ENCODE measurements at places on chromosomes 7 and 10.

DNA sequence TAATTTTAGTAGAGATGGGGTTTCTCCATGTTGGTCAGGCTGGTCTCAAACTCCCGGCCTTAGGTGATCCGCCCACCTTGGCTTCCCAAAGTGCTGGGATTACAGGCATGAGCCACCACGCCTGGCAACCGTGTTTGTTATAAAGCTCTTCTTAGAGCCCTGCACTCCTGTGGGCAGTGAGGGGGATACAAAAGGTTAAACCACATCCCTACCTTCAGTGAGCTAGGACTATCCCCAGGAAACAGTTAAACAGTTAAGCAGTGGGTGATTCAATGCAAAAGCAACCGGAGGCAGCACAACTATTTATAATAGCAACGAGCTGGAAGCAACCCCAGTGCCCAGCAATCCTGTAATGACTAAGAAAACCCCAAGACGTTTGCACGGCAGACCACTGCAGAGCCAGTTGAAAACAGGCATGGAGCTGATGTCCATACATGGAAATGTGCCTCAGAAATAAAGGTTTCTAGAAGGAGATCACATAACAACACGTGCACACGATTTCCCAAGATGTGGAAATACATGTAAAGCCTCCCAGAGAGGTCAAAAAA lies 107.2 kb upstream of the LYZL2 start:
- no peaks in the 10 kb centered on the region for H3K27me3 ChIP-seq
- DNase-seq, result no peak
- no peak overlapping the region for H3K4me3 ChIP-seq
- H3K36me3 ChIP-seq, result no peaks in the 10 kb centered on the region

DNA sequence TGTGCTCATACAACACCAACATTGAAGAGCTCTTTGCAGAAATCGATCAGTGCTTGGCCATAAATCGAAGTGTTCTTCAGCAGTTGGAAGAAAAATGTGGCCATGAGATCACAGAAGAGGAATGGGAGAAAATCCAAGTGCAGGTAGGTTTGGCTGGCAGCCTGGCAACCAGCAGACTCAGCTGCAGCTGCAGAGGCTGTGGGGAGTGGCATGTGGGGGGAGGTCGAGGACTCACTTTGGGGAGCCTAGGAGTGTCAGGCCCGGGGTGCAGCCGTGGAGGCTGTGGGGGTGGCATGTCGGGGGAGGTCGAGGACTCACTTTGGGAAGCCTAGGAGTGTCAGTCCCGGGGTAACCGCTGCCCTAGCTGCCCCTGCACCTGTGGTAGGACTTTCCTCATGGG lies 35.1 kb downstream of the RNF32 start:
- H3K27me3 ChIP-seq, result no peaks in the 10 kb centered on the region
- H3K4me3 ChIP-seq, result no peak overlapping the region
- H3K27ac ChIP-seq, result no peak overlapping the region
- no peak for DNase-seq
- H3K36me3 ChIP-seq, result no peaks in the 10 kb centered on the region

DNA sequence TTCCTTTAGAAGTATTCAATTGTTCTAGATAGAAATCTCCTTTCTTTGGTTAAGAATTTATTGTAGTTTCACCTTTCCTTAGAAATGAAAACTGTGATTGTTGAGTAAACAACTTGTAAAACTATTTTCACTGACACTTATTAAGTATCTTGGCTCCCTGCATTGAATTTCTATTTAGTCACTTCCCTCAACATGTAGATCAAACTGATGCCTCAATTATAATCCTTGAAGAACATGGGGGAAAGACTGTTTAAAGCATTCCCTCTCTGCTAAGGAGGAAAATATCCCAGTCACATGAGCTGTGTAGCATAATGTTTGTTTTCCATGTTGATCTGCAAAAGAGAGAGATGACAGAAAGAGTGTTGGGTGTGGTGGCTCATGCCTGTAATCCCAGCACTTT lies 99.7 kb downstream of the PDE1C start:
- no peak overlapping the region for H3K4me3 ChIP-seq
- H3K4me1 ChIP-seq, result no peaks in the 10 kb centered on the region
- no peaks in the 10 kb centered on the region for H3K36me3 ChIP-seq
- no peak for DNase-seq

DNA sequence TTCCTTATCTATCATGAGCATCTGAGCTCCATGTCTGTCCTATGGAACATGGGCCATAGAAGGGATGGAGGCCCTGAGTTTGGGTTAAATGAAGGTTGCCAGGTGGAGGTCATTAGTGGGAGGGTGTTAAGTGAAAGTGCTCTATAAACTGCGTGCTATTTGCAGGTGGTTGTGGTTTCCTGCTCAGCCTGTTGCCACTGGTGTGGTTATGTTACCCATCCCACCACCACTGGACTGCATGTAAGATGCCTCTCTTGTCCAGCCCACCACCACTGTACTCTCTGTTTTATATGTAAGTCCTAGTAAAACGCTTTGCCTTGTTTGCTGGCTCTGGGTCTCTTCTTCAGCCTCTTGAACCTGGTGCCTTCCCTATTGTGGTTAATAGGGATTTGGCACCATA lies 711.2 kb downstream of the SORCS3 start:
- no peaks in the 10 kb centered on the region for H3K27me3 ChIP-seq
- no peaks in the 10 kb centered on the region for H3K36me3 ChIP-seq
- no peak overlapping the region for H3K4me3 ChIP-seq
- no peaks in the 10 kb centered on the region for H3K4me1 ChIP-seq
- DNase-seq, result no peak

- no peak overlapping the region for H3K4me3 ChIP-seq
- H3K4me1 ChIP-seq, result no peaks in the 10 kb centered on the region
- H3K36me3 ChIP-seq, result no peaks in the 10 kb centered on the region
- H3K27me3 ChIP-seq, result no peaks in the 10 kb centered on the region
- no peak overlapping the region for H3K27ac ChIP-seq
Measured at GRCh38 chr10:61804414-61804813, 97.1 kb upstream of the ARID5B start.
